Left lung (tissue), 14 donors: ENCODE measurements at places on chromosomes 5 and 9. TPM values are rescaled to one million over a fixed set of nuclear protein-coding genes. Genes with fewer than 3 reads are reported as not detected.

The LPAR1 gene
- 40.5 TPM for total RNA-seq

The TRIM36 gene
- 4.4 TPM for total RNA-seq

GRCh38 chr5:93179466-93179865 is 401.6 kb downstream of the NR2F1-AS1 start:
- H3K27ac ChIP-seq, result no peak overlapping the region
- no peaks in the 10 kb centered on the region for H3K4me1 ChIP-seq
- no peak overlapping the region for H3K4me3 ChIP-seq
- no peaks in the 10 kb centered on the region for H3K27me3 ChIP-seq
- H3K36me3 ChIP-seq, result no peaks in the 10 kb centered on the region

GRCh38 chr5:91424638-91425436 is 41.7 kb upstream of the ARRDC3 start:
- no peak for DNase-seq
- no peaks in the 10 kb centered on the region for H3K36me3 ChIP-seq
- H3K4me3 ChIP-seq, result no peak overlapping the region
- no peaks in the 10 kb centered on the region for H3K27me3 ChIP-seq
- peaks cover 6% of the 10 kb centered on the region for H3K4me1 ChIP-seq

DNA sequence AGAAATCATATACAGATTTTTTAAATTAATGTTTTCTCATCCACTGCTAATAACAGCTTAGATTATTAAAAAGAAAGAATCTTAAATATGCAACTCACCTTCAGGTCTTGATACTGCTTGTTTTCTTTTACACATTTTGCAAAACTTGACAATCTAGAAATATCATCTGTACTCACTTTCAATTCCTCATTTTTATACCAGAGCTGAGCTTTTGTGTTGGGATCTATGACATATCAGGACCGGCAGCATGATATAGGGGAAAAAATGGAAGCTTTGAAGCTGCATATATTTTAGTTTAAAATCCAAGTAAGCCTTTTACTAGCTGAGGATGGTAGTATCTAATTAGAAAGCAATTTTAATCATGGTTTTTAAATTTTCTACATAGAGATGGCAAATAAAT is 75.7 kb upstream of the SMARCA2 start:
- H3K4me1 ChIP-seq, result no peaks in the 10 kb centered on the region
- no peak for DNase-seq
- no peaks in the 10 kb centered on the region for H3K27me3 ChIP-seq
- H3K4me3 ChIP-seq, result no peak overlapping the region
- H3K36me3 ChIP-seq, result no peaks in the 10 kb centered on the region
- H3K27ac ChIP-seq, result no peak overlapping the region

DNA sequence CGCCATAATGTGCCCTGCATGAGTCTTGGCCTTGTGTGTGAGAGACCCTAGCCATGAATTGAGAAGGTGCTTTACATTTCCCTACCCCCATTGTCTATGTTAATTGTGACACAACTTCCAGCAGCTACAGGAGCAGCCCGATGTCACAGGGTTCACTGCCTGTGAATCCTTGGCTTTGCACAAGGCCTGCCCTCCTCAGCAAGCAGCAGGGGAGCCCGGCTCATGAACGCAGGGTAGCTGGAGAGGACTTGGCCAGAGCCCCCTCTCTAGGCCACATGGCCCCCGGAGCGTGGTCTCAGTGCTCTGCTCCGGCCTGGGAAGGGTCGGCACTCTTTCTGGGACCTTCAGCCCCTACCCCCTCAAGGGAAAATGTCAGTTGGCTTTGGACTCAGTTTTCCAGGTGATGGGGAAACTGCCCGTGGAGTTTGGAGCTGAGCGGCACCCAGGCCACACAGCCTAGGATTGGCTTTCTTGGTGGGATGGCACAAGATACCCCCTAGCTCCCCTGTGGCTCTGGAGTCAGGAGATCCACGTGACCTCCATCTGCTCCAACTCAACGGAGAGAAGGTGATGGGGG is 160.8 kb downstream of the DAB2IP start:
- no peak overlapping the region for H3K27ac ChIP-seq
- H3K4me1 ChIP-seq, result no peaks in the 10 kb centered on the region
- H3K4me3 ChIP-seq, result no peak overlapping the region
- H3K36me3 ChIP-seq, result no peaks in the 10 kb centered on the region

GRCh38 chr5:142972064-142972570 is 201.9 kb downstream of the ARHGAP26 start:
- no peaks in the 10 kb centered on the region for H3K27me3 ChIP-seq
- no peak for DNase-seq
- H3K4me1 ChIP-seq, result peaks cover 28% of the 10 kb centered on the region
- no peak overlapping the region for H3K4me3 ChIP-seq
- H3K36me3 ChIP-seq, result no peaks in the 10 kb centered on the region
- no peak overlapping the region for H3K27ac ChIP-seq

- H3K27ac ChIP-seq, result no peak overlapping the region
- no peak overlapping the region for H3K4me3 ChIP-seq
Measured at GRCh38 chr5:154199263-154199662, 8.7 kb downstream of the GALNT10 start.

- no peak overlapping the region for H3K27ac ChIP-seq
- no peaks in the 10 kb centered on the region for H3K36me3 ChIP-seq
- H3K4me3 ChIP-seq, result no peak overlapping the region
- DNase-seq, result no peak
- H3K27me3 ChIP-seq, result no peaks in the 10 kb centered on the region
Measured at GRCh38 chr5:116025866-116026265, 6.4 kb upstream of the ARL14EPL start.

DNA sequence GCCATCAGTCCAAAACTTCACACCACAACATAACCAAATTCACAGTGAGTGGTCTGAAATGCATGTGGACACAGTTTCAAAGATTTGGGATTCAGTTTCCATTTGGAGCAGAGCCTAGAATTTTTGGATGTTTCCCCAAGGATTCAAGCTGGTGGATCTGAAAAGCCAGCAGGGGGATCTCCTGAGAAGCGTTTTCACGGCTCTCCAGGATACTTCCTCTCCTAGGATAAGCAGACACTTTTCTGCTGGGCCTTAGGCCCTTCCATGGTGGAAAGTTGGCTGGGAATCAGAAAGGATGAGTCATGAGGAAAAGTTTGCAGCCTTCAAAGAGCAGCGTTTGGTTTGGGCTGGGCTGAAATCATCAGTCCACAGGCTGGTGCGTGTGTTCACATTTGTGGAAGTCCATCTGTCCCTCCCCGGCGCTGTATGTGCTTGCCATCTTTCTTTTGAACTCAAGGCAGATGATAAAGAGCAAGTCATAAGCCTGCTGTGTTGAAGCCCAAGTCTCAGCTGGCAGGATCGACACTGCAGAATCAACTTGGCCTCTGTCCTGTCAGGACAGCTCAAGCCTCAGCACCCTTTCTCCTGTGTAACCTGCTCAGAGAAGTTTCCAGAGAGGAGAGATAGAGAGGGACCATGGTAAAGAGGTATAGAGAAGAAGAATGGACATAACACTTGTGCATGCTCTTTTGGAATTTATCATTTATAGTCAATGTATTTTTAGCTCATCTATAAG is 152.6 kb upstream of the MSX2 start:
- H3K27me3 ChIP-seq, result peaks cover 21% of the 10 kb centered on the region
- DNase-seq, result no peak
- no peak overlapping the region for H3K4me3 ChIP-seq
- H3K36me3 ChIP-seq, result no peaks in the 10 kb centered on the region
